ENCODE measurements at places on chromosomes 11 and 22.

- DNase-seq, result no peak
Measured at GRCh38 chr22:27609451-27609888, 192.1 kb downstream of the MN1 start.

- DNase-seq, result no peak
Measured at GRCh38 chr11:19751055-19751454, 38.4 kb downstream of the NAV2 start.

DNA sequence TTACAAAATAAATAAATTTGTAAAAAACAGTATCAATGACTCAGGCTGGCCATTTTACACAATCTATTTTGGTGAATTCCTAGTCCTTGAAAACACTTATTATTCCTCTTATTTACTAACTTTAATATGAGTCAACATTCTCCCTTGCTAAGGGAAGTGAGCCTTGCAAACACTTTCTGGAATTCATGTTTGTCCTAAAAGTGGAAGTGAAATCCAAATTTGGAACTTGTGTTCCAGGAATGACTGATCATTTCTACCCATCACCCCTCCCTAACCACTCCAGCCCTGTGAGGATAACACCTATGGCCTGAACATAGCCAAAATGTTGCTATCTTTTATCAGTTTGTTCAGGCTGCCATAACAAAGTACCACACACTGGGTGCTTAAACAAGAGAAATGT, 83.1 kb downstream of the OR5AK2 start:
- peak; percentile 45 for DNase-seq

GRCh38 chr22:33299245-33299956, 241.2 kb upstream of the SYN3 start:
- DNase-seq, result peak; percentile 47

GRCh38 chr22:41047801-41048211, 44.6 kb upstream of the EP300 start:
- peak; percentile 78 for DNase-seq

DNA sequence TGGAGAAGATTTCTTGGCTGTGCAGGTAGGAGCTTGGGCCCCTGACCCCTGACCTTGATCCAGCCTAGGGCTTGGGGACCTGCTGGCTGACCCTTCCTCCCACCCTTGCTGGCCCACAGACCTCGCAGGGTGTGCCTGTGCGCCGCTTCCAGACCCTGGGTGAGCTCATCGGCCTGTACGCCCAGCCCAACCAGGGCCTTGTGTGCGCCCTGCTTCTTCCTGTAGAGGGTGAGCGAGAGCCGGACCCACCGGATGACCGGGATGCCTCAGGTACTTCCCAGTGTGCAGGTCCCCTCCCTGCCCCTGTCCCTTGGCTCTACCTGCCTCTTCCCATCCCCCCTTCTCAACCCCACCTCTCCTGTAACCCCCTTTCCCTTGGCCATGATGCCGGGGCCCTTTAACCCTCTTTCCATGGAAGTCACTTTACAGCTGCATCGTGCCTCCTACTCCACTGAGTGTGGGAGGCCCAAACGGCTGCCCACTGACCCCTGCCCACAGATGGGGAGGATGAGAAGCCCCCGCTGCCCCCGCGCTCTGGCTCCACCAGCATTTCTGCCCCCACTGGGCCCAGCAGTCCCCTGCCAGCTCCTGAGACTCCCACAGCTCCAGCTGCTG, 3.8 kb downstream of the INPPL1 start:
- no peak for DNase-seq

- DNase-seq, result no peak
Measured at GRCh38 chr22:45657701-45658100, 13.9 kb upstream of the ATXN10 start.

DNA sequence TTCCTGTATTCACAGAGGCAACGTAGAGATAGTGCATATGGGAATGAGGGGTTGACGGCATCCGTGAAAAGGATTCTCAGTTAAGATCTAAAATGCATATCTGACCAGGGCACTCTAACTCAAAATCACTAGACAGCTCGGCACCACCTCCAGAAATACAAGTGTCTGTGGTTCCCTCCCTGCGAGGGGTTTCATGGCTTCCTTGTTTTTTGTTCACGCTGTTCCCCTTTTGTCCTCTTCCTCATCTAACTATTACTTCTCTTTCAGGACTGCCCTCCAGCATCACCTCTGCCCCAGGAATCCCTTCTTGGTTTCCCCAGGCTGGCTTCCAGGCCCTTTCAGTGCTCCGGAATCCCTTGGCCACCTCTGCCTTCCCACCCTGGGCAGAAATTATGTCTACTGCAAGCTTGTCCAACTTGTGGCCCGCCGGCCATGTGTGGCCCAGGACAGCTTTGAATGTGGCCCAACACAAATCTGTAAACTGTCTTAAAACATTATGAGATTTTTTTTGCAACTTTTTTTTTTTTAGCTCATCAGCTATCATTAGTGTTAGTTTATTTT, 159.9 kb downstream of the FBXO7 start:
- peak; percentile 40 for DNase-seq

DNA sequence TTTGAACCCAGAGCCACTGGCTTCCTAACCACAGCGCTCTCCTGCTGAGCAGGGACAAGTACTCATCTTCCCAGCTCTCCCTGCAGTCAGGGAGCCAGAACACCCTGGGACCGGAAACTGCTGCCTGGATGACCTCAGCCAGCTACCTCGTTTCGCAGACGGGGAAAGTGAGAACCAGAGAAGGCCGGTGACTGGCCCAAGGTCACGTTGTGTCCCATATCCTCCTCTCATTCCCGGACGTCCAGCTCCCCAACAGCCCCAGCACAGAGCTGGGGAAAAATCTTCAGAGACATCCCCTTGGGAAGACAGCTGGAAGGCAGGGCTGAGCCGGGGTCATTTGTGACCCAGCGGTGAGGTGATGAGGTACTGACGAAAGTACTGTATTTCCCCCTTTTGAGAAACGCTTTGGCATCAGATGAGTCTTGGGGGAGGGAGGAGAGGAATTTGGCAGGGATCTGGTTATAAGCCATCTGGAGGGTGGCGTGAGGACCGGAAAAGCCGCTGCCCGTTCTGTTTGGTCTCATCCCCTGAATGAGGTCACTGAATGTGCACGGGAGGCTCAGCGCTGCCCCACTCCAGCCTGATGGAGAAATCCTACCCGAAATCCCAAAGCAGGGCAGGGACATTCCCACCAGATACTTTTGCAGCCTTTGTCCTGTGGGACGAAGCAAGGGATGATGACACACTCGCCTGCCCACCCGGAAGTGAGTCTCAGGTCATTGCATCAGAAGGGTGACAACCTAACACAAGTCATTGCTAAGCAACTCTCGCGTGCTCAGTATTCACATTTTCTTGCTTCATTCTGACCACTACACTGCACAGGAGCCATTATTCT, 41.1 kb downstream of the LIF start:
- DNase-seq, result peak; percentile 81

DNA sequence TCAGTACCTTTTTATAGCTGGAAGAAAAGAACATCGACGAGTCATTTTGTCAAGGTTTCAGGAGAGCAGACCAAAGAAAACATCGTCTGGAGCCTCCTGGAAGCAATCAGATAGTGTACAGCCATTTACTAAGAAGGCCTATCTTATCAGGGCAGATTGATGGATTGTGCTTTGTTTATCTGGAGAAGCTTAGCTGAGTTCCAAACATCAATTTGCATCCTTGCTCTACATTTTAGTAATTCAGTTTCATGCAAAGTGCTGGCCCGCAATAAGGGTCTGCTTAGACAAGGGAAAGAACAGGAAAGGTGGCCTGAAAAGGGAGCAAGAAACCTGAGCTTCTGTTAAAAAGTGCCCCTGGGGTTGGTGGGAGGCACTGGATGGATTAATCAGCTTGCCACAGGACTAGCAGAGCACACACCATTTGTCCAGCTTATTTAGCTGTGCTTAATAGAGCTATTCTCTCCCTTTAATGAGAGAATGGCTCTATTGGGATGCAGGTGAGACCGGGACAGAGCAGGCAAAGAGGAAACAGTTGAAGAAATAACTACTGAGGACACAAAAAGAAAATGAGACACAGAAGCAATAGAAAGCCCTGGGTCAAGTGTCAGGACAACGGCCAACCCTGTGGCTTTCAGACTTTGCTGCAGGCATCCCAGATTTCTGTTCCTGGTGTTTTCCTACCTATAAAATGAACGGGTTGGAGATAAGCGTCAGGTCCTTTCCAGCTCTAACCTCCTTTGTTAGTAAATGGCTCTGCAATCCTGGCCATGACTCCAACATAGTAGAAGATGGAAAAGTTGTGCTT, 122.1 kb upstream of the TTC12 start:
- no peak for DNase-seq

GRCh38 chr11:121757480-121758125, 304.8 kb upstream of the SORL1-AS1 start:
- DNase-seq, result peak; percentile 18

- no peak for DNase-seq
Measured at GRCh38 chr11:14854057-14854456, 38.0 kb downstream of the CYP2R1 start.

- peak; percentile 20 for DNase-seq
Measured at GRCh38 chr11:31995525-31996094, 95.3 kb upstream of the RCN1 start.

GRCh38 chr11:48169717-48170116, 46.9 kb upstream of the OR4B1 start:
- DNase-seq, result no peak

GRCh38 chr11:96173422-96173821, 169.6 kb downstream of the MAML2 start:
- peak; percentile 24 for DNase-seq

GRCh38 chr11:23502826-23503225, 642.6 kb upstream of the CCDC179 start:
- no peak for DNase-seq

DNA sequence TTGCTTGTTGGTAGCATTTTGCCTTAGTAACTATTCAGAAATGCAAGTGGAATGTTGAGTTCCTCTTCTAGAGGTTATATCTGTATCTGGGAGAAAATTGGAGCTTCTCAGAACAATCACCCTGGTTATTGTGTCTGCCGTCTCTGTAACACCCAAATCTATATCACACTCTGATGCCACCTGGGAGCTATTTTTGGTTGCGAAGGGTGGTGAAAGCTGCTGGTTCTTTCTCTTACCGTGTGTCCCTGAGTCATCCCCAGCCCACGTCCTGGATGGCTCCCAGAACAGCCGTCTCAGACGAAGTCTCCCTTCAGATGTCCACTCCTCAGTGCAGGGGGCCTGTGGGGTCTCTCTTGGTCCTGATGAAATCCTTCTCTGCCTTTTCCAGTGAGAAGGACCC, 83.5 kb downstream of the C22orf31 start:
- DNase-seq, result no peak

- DNase-seq, result no peak
Measured at GRCh38 chr11:123853038-123853437, 32.4 kb downstream of the TMEM225 start.

GRCh38 chr22:46158283-46158682, 8.0 kb downstream of the PPARA start:
- DNase-seq, result no peak

- no peak for DNase-seq
Measured at GRCh38 chr11:85414175-85414574, 213.0 kb downstream of the DLG2 start.

- DNase-seq, result peak; percentile 96
Measured at GRCh38 chr11:9060700-9061111, 30.7 kb downstream of the SCUBE2 start.

GRCh38 chr11:19241260-19242178, 774 bp upstream of the E2F8 start:
- DNase-seq, result peak; percentile 23

GRCh38 chr22:48820481-48821345, 1007.0 kb downstream of the BRD1 start:
- no peak for DNase-seq

DNA sequence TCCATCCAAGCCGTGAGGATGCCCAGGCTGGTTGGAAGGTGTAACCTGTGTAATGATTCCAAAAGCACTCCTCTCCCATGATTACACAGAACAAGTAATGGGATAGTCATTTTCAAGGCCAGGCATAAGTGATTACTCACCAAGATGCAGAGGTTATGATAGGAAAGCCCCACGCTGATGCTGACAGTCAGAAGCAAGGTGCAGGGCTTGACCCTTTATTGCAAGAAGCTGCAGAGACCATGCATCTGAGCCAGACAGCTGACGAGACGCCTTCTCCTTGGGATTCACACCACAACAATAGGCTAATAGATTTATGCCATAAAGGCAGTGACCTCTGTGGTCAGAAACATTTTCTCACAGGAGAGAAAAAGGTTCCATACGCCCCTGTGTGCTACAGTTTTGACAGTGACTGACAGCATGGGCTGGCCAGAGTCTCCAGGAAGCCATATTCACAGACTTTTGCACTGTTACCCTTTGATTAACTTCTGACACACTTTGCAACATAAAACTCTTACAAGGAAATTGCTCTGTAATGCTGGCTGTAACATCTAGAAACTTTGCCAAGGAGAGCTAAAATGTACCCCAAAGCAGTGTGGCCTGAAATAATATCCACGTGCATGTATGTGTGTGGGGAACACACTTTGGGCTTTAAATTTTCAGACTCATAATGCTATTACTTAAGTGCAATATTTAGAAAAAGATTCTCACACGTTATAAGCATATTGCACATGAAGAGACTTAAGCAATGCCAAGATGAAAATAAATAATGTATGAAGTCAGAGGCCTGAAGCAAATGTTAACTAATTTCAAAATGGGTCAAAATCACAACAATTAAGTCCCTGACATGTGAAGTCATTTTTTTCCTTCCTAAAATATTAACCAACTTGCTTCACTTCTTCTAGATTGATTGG, 1079.0 kb upstream of the TENM4 start:
- no peak for DNase-seq

DNA sequence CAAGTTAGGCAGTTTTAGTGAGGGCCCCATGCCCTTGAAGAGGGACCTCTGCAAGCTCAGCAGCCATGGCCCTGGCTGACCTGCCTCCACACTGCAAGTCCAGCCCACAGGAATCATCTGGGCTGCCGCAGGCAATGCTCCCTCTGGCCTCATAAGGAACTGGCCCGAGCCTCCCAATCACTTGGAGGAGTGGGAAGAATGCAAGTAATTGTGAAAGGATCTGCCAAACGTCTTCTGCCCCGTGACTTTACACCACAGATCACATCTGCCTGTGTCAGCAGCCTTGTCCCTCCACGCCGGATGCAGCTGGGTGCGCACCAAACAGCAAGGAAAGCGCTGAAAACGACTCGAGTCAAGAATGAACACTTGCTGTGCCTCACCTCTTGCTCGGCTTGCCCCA, 23.8 kb downstream of the OPCML start:
- no peak for DNase-seq

- no peak for DNase-seq
Measured at GRCh38 chr11:73393011-73393380, 16.8 kb downstream of the RELT start.

All from suppressor macrophage treated with lipopolysaccharide for 4 hours (primary cell).